ENCODE measurements at places on chromosomes 11 and 22.

GRCh38 chr11:75790986-75791385 is 22.4 kb downstream of the DGAT2 start:
- DNase-seq = no peak

- no peak for DNase-seq
These were observed 3.3 kb upstream of the BEST1 start for GRCh38 chr11:61946894-61947293.

GRCh38 chr22:31944700-31945442 is 536 bp downstream of the YWHAH start:
- peak; percentile 77 for DNase-seq

DNA sequence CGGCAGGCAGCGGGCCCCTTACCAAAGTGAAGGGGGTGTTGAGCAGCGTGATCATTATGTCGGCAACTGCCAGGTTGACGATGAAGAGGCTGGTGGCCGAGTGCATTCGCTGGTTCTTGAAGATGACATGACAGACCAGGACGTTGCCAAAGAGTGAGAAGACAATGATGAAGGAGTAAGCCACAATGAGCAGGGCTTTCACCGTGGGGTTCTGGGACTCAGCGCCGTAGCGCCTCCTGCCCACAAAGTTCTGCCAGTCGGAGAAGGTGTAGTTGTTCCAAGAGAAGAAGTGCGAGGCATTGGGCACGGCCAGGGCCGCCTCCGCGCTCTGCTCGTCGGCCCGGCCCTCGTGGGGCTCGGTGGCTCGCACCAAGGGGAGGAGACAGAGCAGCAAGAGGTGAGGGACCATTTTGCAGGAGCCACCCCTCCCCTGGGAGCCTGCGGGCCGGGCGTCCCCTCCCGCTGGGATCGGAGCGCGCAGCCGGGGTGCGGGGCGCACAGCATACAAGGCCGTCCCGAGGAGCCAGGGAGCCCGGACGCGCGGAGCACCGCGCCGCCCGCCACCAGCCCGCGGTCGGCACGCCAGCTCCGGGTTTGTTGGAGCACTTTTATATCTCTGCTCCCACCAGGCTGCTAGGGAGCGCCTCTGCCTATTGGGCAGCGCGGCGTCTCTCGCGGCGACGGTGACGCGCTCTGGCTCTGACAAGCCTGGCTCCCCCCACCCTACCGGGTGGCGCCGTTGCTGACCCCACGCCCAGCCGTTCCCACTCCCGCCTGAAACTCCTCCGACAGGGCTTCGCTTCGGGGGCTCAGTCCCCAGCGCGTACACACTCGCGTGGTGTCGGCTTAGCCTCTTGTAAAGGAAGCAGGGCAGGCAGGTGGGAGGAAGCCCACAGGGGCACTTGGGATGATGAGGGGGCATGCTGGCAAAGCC is at the start of gene GPR83:
TSS of gene GPR83 (minus strand) at position 581 of the 934 bp plus-strand sequence. CDS start at position 409, 172 bp downstream.
- peak; percentile 39 for DNase-seq

DNA sequence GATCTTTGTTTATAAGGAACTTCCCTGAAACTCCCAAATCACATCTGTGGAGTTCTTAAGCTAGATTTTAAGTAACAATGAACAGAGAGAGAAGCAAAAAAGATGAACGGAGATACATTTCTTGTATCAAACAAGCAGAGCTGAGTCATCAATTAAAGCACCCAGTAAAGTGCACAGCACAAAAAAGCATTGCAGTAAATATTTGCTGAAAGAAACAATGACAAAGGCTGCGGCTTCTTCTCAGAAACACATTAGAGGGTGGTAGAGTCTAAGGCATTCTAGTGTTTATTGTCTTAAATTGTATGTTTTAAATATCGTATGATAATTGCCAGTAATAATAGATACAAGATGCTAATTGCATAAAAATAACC is 941.6 kb upstream of the CHORDC1 start:
- no peak for DNase-seq

DNA sequence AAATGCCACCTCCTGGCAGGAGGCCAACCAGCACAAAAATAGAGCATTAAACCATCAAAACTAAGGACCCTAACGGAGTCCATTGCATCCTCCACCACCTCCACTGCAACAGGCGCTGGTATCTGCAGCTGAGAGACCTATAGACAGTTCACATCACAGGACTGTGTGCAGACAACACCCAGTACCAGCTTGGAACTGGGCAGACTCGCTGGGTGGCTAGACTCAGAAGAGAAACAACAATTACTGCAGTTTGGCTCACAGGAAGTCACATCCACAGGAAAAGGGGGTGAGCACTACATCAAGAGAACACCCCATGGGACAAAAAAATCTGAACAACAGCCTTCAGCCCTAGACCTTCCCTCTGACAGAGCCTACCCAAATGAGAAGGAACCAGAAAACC is 11.6 kb upstream of the TMEM45B start:
- DNase-seq = no peak

DNA sequence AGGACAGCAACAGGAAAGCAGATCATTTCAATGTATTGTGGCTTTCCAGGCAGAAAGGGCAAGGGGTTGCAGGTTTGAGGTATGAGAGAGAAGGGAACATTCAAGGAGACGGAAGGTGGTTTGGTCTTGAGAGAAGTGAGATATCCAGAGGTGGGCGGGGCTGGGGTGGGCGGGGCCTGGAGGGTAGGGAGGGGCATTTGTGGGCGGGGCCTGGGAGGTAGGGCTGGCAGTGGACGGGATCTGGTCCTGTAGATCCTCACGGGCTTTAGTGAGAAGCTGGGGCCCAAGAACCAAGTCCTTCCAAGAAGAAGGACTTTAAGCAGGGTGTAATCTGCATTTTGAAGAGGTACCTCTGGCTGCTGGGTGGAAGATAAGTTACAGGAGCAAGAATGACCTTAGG is 199.2 kb downstream of the MN1 start:
- DNase-seq = no peak

DNA sequence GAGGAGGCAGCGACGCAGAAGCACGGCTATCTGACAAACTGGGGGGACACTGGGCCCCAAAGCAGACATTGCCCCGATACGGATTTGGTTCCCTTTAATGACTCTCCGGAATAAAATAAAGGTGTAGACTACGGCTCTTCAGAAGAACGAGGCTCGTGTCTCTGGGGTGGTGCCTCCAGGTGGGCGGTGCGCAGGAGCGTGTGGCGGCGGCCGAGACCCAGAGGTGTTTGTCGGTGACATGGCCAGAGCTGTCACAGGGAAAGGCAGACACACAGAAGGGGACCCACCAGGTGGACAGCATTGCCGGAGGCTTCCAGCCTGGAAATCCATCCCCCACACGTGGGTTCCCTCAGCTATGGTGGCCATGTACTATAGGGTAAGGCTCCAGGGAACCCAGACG is 366.0 kb downstream of the BRD1 start:
- no peak for DNase-seq

DNA sequence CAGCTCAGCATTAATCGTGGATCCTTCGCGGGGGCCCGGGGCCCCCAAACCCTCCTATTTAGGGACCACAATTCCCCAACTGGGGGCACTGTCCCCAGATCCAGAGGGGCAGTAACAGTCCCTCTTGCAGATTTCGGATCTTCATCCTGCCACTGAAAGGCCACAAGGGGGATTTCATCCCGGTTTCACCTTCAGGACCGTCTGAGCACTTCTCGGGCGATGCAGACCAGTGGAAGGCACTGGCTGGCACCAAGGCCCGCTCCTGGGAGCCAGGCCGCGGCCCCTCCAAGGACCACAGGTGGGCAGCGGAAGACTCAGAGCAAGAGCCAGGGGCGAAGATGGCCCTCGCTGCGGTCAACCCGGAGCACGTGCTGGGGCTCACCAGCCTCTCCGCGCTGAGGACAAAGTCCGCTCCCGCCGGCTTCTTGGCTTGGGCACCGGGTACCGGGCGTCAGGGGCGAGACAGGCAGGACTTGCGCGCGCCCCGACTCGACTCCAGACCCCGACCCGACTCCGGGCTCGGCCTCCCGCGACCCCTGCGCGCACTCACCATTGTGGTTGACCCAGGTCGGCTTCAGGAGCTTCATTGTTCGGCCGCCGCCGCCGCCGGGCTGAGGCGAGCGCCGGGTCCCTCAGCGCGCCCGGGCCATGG is 517 bp downstream of the HIRA start:
- peak; percentile 46 for DNase-seq

GRCh38 chr11:98307827-98308491 is 712.8 kb upstream of the CNTN5 start:
- DNase-seq = no peak

DNA sequence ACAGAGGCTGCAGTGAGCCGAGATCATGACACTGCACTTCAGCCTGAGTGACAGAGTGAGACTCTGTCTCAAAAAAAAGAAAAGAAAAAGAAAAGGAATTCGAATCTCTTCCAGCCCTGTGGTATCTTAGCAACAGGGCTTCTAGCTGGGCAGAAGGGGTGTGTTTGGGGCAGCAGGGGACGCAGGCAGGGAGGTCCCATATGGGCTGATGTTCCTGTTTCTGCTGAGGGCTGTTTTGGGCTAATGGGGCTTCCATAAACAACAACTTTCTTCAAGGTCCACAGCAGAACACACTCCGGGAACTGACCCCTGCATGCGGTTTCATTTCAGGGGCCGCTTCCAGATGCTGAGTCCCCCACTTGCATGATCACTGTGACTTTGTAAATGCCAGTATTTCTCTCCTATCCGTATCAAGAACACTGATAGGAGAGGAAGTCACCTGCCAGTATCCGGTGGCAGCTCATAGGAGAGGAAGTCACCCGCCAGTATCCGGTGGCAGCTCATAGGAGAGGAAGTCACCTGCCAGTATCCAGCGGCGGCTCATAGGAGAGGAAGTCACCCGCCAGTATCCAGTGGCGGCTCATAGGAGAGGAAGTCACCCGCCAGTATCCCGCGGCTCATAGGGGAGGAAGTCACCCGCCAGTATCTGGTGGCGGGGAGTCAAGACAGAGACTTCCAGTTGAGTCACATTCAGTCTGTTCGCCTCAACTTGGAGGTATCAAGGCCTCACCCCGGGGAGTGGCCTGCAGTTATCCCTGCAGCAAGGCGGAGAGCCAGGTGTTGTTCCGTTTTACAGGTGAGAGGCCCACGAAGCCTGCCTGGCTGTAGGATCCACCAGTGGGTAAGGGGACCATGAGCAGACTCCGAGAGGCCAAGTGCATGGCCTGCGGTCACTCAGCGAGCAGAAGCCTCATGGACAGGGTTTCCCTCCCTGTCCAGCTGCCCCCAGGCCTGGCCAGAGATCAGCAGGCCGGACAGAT is 8.3 kb upstream of the FGF19 start:
- no peak for DNase-seq

GRCh38 chr11:77086521-77087472 is 15.8 kb upstream of the OMP start:
- no peak for DNase-seq

DNA sequence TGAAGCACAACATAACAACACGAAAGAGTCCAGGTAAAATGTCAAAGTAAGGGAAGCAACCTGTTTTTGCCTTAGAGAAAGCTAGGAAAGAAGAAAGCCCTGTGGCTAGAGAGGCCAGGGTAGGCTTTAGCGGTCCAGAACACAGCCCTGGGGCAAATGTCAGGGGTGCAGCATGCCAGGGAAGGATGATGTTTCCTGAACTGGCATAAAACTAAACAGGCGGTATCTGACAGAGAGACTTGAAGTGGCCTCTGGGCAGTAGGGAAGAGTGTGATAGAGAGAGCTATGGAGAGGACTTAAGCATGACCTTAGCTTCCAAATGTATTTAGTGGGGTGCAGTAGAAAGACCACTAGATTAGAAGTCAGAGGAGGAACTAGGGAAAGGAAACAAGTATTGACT is 103.5 kb downstream of the KCNC1 start:
- DNase-seq = no peak

DNA sequence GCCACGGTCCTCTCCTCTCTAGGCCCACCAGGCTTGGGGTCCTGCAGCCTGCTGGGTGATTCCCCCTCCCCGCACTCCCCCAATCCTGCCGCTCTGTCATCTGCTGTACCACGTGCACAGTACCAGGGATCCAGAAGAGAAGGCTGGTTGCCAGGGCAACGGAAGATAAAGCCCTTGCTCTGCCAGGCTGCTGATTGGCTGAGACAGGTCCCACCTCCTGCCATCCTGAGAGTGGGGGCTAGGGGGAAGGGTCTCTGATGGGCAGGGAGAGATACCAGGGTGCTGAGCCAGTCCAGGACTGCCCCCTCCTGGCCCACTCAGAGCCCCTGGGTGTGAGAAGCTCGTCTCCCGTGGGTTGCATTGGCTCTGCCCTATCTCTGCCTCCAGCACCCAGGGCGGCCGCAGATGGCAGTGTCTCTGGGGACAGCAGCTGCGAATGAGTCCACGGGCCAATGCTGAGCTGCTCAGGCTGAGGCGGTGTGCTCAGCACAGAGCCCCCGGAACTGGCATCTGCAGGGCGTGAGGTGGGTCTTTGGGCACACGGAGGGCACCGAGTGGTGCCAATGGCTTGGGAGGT is at the start of gene SMIM45:
TSS of gene SMIM45 (plus strand) at position 253 of the 577 bp plus-strand sequence.
- no peak for DNase-seq

DNA sequence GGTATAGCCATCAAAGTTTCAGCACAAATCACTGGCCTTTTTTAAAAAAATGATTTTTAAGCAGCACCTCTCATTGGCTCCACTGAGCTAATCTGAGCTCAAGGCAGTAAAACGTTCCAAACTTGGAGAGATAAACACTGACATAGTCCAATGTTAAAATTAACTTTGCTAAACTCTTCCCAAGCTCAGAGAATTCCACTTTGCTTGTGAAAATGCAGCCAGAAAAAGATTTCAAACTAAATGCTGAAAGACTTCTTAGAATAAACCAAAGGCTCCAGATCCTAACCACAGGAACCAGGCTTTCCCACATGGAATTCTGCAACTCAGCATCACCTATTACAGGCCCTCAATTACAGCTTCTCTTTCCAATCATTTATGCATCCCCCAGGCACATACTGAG is 84.7 kb upstream of the GDPD4 start:
- peak; percentile 49 for DNase-seq

GRCh38 chr22:24361976-24362646 is 65.3 kb upstream of the ADORA2A start:
- DNase-seq = no peak

GRCh38 chr11:128757886-128758612 is 64.2 kb downstream of the FLI1 start:
- DNase-seq = no peak

DNA sequence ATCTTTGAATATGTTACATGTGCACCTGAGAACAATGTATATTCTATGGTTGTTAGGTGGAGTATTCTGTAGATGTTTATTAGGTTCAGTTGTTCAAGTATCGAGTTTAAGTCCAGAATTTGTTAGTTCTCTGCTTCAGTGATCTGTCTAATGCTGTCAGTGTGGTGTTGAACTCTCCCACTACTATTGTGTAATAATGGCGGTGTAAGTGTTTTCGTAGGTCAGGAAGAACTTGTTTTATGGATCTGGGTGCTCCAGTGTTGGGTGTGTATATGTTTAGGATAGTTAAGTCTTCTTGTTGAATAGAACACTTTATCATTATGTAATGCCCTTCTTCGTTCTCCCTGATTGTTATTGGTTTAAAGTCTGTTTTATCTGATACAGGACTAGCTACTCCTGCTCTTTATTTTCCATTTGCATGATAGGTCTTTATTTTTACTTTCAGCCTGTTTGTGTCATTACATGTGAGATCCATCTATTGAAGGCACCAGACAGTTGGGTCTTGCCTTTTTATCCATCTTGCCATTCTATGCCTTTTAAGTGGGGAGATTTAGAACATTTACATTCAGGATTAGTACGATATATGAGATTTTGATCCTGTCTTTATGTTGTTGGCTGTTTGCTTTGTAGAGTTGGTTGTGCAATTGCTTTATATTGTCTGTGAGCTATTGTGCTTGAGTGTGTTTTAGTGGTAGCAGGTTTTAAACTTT is 121.6 kb downstream of the DDX10 start:
- DNase-seq = no peak

Measured in femur (tissue), 1 donor.